ENCODE measurements at places on chromosomes 2 and 18.

DNA sequence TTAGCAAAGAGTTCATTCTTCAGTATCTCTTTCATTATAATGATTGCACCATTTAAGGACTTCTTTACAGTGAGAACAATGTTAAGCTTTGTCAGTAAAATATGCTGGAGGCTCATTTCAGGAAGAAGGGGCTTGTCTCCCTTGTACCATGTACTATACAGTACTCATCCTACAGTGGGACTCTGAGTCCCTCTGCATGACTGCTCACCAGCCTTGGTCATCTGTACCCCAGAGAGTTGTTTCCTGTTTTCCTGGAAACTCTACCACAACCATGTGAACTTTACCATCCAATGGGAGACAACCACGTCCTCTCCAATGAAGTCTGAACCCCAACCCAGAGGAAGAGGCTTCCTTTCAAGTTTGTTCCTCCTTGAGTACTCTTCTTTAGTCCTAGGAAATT lies 1171.1 kb upstream of the CRIM1 start:
- no peak for DNase-seq

- DNase-seq, result no peak
These were observed 664.8 kb downstream of the DCC start for GRCh38 chr18:53004798-53005197.

- DNase-seq, result no peak
These were observed at the start of gene SP9 for GRCh38 chr2:174334781-174335251. SP9 (plus strand) TSS chr2:174334954; CDS start chr2:174335093, 139 bp downstream.

- no peak for DNase-seq
These were observed 34.9 kb downstream of the NAB1 start for GRCh38 chr2:190683802-190684201.

DNA sequence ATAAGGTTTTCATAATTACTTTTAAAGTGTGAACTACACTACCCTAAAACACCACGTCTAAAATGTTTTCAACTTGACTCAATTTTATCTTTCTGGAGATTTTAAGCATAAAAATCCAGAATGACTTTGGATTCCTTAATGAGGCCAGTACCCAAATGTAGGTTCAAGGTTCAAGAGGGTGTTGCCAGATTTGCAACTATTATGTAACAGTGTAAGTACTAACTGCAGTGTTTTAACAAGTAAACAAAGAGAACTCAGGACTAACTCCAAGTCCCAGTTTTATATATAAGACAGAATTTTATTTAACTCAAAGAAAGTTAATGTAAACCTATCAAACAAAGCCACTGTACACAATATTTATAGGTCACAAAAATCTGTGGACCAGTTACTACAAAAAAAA lies 5.7 kb downstream of the HIBCH start:
- DNase-seq, result no peak

GRCh38 chr2:166373951-166374350 lies 1.8 kb downstream of the SCN9A start:
- no peak for DNase-seq

GRCh38 chr2:216450346-216450745 lies 38.1 kb downstream of the SMARCAL1 start:
- DNase-seq, result no peak

GRCh38 chr18:10286580-10287150 lies 167.8 kb upstream of the APCDD1 start:
- DNase-seq, result no peak

DNA sequence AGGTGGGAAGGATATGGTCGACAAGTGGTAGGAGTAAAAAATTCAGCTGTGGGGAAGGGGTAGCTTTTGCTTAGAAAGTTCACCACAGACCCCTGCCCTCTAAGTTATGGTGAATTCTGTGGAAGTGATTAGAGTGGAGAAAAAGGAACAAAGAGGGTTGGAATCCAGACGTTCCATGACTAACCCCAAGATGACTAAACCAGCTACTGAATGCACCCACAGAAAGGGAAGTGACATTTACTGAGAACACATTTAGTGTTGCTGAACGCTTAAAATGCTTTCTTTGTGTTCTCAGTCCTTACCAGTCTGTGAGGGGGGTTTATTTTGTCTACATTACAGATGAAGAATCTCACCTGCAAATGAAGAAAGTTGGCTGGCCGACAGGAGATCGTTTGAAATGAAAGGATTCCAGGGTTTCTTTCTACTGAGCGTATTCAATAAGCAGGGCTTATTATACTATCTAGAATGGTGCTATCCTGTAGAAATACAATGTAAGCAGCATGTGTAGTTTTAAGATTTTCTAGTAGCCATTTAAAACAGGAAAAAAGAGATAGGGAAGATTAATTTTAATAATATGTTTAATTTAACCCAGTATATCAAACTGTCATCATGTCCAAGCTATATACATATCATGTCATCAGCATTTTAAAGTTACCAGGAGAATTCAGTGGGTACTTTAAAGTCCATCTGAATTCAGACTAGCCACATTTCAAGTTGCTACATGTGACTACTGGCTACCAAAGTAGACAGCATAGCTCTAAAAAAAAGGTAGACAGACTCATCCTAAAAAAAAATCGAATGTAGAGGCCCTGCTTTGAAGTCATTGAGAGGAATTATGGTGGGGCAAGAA lies 60.1 kb downstream of the LIMS1 start:
- no peak for DNase-seq

DNA sequence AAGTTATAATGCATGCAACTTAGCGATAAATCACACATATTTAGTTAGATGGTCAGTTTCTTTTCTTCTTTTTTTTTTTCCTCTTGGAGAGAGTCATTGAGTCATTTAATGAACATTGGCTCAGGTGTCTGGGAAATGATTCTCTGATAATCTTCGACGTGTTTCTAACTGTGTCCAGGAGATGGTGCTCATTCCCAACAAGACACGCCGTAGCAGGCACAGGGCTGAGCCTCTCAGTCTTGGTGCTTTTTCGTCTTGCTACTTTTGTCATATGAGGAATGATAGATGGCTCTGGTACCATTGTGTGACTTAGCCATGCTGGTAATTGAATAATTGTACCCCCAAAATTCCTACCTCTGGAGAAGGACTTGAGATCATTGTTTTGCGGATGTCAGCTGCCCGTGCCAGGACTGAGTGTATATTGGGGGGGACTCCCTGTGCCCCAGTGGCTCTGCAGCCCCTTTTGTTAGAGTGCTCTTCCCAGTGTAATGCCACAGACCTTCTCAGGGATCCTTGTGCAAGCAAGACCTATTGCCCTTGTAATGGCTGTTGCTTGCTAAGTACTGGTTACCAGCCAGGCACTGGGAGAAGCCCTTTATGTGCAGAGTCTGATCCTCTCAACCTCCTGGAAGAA lies 107.6 kb upstream of the CYRIA start:
- DNase-seq, result no peak
